Activated CD4-positive, alpha-beta T cell treated with anti-CD3 and anti-CD28 coated beads for 36 hours (primary cell): ENCODE measurements at places on chromosomes 4 and X. TPM values are rescaled to one million over a fixed set of nuclear protein-coding genes. Genes with fewer than 3 reads are reported as not detected.
A peak's percentile ranks its signal among the peaks of the same experiment; 100 is the strongest.

The CLDN34 gene
- not detected for total RNA-seq

The PSMD10 gene
- total RNA-seq: 54.5 TPM

The RASGEF1B gene
- 3.4 TPM for total RNA-seq

The BEND2 gene
- total RNA-seq: not detected

The CPE gene
- not detected for total RNA-seq

The GAGE12F gene
- total RNA-seq: not detected

The DMP1 gene
- total RNA-seq: not detected

GRCh38 chr4:25320773-25321172 is 8.2 kb downstream of the ZCCHC4 start:
- no peaks in the 10 kb centered on the region for H3K27me3 ChIP-seq
- H3K27ac ChIP-seq: peak overlapping the region; percentile 89
- peaks cover 34% of the 10 kb centered on the region for H3K36me3 ChIP-seq
- peaks cover 37% of the 10 kb centered on the region for H3K4me1 ChIP-seq
- DNase-seq: no peak

- no peak overlapping the region for H3K27ac ChIP-seq
- DNase-seq: peak; percentile 6
- peaks cover 2% of the 10 kb centered on the region for H3K36me3 ChIP-seq
- no peak overlapping the region for H3K4me3 ChIP-seq
These were observed 98.1 kb upstream of the MSX1 start for GRCh38 chr4:4761128-4761982.

DNA sequence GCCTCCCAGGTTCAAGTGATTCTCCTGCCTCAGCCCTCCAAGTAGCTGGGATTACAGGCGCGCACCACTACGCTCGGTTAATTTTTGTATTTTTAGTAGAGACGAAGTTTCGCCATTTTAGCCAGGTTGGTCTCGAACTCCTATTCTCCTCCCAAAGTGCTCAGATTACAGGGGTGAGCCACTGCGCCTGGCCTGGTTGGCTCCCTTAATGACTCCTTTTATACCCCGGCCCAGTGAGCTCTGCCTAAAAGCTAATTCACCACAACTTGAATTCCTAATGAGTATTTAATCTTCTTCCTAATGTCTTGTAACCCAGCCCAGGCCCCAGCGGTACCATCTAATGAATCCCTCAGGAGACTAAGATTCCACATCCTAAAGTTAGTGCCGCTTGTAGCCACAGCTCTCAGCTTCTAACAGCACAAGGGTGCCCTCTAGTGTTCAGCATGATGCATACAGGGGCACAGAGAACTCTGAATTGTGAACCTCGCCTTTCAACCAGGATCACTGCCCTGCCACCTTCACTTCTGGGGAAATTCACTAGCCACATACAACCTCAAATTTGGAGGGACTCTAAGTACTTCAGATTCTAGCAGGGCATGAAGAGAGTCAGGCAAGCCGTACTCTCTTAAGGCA is 89.5 kb downstream of the OR13H1 start:
- no peaks in the 10 kb centered on the region for H3K36me3 ChIP-seq
- H3K27ac ChIP-seq: no peak overlapping the region
- no peak overlapping the region for H3K4me3 ChIP-seq
- peak; percentile 58 for DNase-seq
- no peaks in the 10 kb centered on the region for H3K4me1 ChIP-seq

- H3K27ac ChIP-seq: peak overlapping the region; percentile 17
- peaks cover 13% of the 10 kb centered on the region for H3K36me3 ChIP-seq
- H3K4me3 ChIP-seq: no peak overlapping the region
- H3K27me3 ChIP-seq: no peaks in the 10 kb centered on the region
These were observed 29.0 kb downstream of the LRBA start for GRCh38 chr4:150986085-150986484.

DNA sequence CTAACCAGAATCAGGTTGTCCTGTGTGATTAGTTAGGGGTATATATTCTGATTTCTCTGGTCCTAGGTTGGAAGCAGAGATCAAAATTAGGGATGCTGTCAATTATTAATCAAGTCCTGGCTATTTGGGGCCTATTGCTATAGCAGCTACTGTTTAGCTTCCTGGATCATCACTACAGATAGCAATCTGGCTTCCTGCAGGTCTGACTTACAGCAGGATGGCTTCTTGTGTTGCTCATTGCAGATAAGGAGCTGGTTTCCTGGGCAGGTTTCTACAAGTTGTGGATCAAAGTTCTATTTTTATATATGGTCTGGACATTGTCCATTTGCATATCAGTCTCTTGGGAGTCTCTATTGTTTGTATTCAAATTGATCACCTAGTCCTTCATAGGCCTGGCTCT is 57.7 kb upstream of the C4orf54 start:
- no peak for DNase-seq
- peaks cover 16% of the 10 kb centered on the region for H3K27me3 ChIP-seq
- H3K4me1 ChIP-seq: peaks cover 13% of the 10 kb centered on the region
- no peak overlapping the region for H3K27ac ChIP-seq

GRCh38 chr4:144634978-144635747 is 10.8 kb upstream of the HHIP start:
- H3K36me3 ChIP-seq: no peaks in the 10 kb centered on the region
- DNase-seq: no peak
- no peak overlapping the region for H3K4me3 ChIP-seq
- no peak overlapping the region for H3K27ac ChIP-seq
- H3K27me3 ChIP-seq: peaks cover 10% of the 10 kb centered on the region
- H3K4me1 ChIP-seq: no peaks in the 10 kb centered on the region

GRCh38 chrX:97672608-97673007 is 788.9 kb downstream of the RPA4 start:
- no peak for DNase-seq
- no peaks in the 10 kb centered on the region for H3K27me3 ChIP-seq
- H3K4me1 ChIP-seq: no peaks in the 10 kb centered on the region
- no peak overlapping the region for H3K27ac ChIP-seq
- no peak overlapping the region for H3K4me3 ChIP-seq

- H3K36me3 ChIP-seq: peaks cover 4% of the 10 kb centered on the region
- H3K4me1 ChIP-seq: peaks cover 23% of the 10 kb centered on the region
- peak; percentile 81 for DNase-seq
- H3K4me3 ChIP-seq: no peak overlapping the region
- H3K27ac ChIP-seq: peak overlapping the region; percentile 60
- no peaks in the 10 kb centered on the region for H3K27me3 ChIP-seq
These were observed 152.7 kb downstream of the TEX11 start for GRCh38 chrX:70755850-70756249.

DNA sequence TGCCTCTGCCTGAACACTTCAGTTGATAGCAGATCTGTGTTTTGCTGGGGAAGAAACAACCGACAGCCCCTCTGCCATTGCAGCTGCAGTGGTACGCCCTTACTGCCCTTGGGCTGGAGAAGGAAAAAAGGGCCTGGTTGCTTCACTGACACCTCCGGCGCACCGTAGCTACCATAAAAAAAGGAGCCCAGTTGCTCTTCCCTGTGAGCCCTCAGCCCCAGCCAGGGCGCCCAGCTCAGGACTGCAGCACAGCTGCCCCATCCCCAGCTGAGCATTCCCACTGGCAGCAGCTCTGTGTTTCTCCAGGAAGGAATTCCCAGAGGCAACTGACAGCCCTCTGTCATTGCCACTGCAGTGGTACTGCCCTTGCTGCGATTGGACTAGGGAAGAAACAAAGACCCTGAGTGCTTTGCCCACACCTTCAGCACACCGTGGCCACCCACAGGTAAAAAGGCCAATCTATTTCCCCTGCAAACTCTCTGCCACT is 142.7 kb downstream of the DKK2 start:
- no peak overlapping the region for H3K27ac ChIP-seq
- no peaks in the 10 kb centered on the region for H3K36me3 ChIP-seq
- DNase-seq: no peak
- no peaks in the 10 kb centered on the region for H3K4me1 ChIP-seq
- H3K4me3 ChIP-seq: no peak overlapping the region
- no peaks in the 10 kb centered on the region for H3K27me3 ChIP-seq

- no peaks in the 10 kb centered on the region for H3K4me1 ChIP-seq
- no peak overlapping the region for H3K4me3 ChIP-seq
- H3K36me3 ChIP-seq: no peaks in the 10 kb centered on the region
These were observed 670.5 kb downstream of the GABRG1 start for GRCh38 chr4:45453258-45453853.

GRCh38 chrX:39206399-39207145 is 405.3 kb downstream of the MID1IP1 start:
- no peak for DNase-seq
- H3K4me1 ChIP-seq: peaks cover 41% of the 10 kb centered on the region
- no peaks in the 10 kb centered on the region for H3K27me3 ChIP-seq
- H3K27ac ChIP-seq: no peak overlapping the region
- H3K36me3 ChIP-seq: no peaks in the 10 kb centered on the region
- H3K4me3 ChIP-seq: no peak overlapping the region

GRCh38 chr4:11549525-11549924 is 120.8 kb upstream of the HS3ST1 start:
- DNase-seq: no peak
- H3K4me1 ChIP-seq: peaks cover 11% of the 10 kb centered on the region
- no peak overlapping the region for H3K27ac ChIP-seq
- no peak overlapping the region for H3K4me3 ChIP-seq
- H3K27me3 ChIP-seq: peaks cover 5% of the 10 kb centered on the region

GRCh38 chr4:138400543-138400942 is 158.4 kb upstream of the SLC7A11 start:
- H3K36me3 ChIP-seq: no peaks in the 10 kb centered on the region
- no peaks in the 10 kb centered on the region for H3K4me1 ChIP-seq
- DNase-seq: no peak
- no peak overlapping the region for H3K27ac ChIP-seq
- H3K4me3 ChIP-seq: no peak overlapping the region

DNA sequence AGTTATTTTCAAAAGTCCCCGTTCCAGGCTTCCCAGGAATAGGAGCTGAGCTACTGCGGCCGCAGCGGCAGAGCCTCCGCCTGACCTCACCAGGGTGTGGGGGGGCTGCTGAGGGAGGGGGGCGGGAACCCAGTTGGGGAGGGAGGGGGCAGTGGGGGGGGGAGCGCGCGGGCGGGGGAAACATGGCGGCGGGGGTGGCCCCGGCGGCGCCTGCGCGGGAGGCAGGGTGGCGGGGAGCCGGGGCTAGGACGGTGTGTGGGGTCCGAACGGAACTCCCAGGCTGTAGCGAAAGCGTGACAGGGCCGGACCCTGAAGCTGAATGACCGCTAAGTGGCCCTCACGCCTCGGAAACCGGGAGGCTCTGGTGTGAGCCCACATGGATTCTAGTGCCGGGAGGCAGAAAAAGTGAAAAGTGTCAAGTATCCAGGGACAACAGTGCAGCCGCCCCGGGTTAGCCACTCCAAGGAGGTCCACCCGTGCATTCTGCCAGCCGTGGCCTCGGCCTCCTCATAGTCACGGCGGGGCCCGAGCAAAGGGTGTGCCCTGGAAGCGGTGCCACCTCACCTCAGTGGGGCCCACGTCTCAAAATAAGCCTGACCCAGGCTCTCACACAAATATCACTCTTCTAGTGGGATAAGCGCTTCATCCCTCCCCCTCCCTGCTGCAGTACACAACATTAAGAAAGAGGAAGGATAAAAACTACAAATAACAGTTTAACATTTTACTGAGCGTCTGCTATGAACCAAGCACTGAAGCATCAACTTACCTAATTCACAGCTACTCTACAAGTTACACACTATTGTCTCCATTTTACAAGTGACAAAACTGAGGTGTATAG is at the start of gene KLHL13:
Gene KLHL13 (minus strand): TSS at position 98 of the 838 bp plus-strand sequence. CDS start 88,337 bp downstream, outside the sequence.
- peaks cover 8% of the 10 kb centered on the region for H3K4me1 ChIP-seq
- peak within 1 kb of the TSS; percentile 73 for H3K4me3 ChIP-seq
- peak; percentile 40 for DNase-seq
- H3K36me3 ChIP-seq: no peaks in the 10 kb centered on the region
- H3K27ac ChIP-seq: peak within 1 kb of the TSS; percentile 65

- H3K4me1 ChIP-seq: peaks cover 16% of the 10 kb centered on the region
- H3K4me3 ChIP-seq: no peak overlapping the region
- DNase-seq: no peak
- H3K27me3 ChIP-seq: no peaks in the 10 kb centered on the region
- H3K27ac ChIP-seq: no peak overlapping the region
These were observed 74.0 kb downstream of the FAM53A start for GRCh38 chr4:1609901-1610790.

GRCh38 chr4:183722731-183723560 is 63.9 kb downstream of the TRAPPC11 start:
- H3K27me3 ChIP-seq: no peaks in the 10 kb centered on the region
- H3K4me1 ChIP-seq: peaks cover 12% of the 10 kb centered on the region
- peak overlapping the region; percentile 10 for H3K27ac ChIP-seq
- H3K4me3 ChIP-seq: peak overlapping the region; percentile 56
- H3K36me3 ChIP-seq: no peaks in the 10 kb centered on the region

DNA sequence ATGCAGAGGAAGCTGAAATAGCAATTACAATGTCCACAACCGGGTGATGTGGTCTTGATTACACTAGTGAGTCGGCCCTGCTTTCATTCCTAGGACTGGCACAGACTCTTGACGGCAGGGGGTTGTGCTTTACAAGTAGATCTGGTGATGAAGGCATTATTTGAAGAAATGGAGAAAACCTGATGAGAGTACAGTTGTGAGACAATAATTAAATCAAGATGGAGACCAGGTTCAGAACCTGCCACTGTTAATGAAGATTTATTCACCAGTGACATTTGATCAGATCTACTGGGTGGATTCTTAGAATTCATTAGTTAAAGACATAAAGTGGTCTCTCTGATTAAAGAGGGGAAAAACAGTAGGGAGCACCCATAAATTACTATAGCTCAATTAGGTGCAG is 747.2 kb downstream of the STPG2 start:
- no peaks in the 10 kb centered on the region for H3K4me1 ChIP-seq
- no peaks in the 10 kb centered on the region for H3K36me3 ChIP-seq
- H3K27me3 ChIP-seq: no peaks in the 10 kb centered on the region
- no peak for DNase-seq
- no peak overlapping the region for H3K4me3 ChIP-seq
- no peak overlapping the region for H3K27ac ChIP-seq

- H3K36me3 ChIP-seq: peaks cover 2% of the 10 kb centered on the region
- peaks cover 26% of the 10 kb centered on the region for H3K27me3 ChIP-seq
- H3K4me1 ChIP-seq: peaks cover 8% of the 10 kb centered on the region
- no peak within 1 kb of the TSS for H3K27ac ChIP-seq
- H3K4me3 ChIP-seq: peak within 1 kb of the TSS; percentile 56
- DNase-seq: peak; percentile 40
These were observed at the start of gene ADRA2C for GRCh38 chr4:3766036-3766784. TSS of gene ADRA2C (plus strand) at chr4:3766385. CDS start at chr4:3766607, 222 bp downstream.

GRCh38 chrX:69153060-69153730 is 12.1 kb downstream of the PJA1 start:
- no peak overlapping the region for H3K27ac ChIP-seq
- no peak overlapping the region for H3K4me3 ChIP-seq
- no peak for DNase-seq
- H3K36me3 ChIP-seq: no peaks in the 10 kb centered on the region
- no peaks in the 10 kb centered on the region for H3K4me1 ChIP-seq

- peak; percentile 31 for DNase-seq
- H3K4me1 ChIP-seq: peaks cover 2% of the 10 kb centered on the region
- peak overlapping the region; percentile 51 for H3K4me3 ChIP-seq
- H3K27ac ChIP-seq: no peak overlapping the region
- H3K36me3 ChIP-seq: no peaks in the 10 kb centered on the region
These were observed 194.6 kb upstream of the FTHL17 start for GRCh38 chrX:31266203-31267076.

GRCh38 chr4:152927737-152928136 is 8.4 kb upstream of the FHDC1 start:
- H3K4me3 ChIP-seq: no peak overlapping the region
- no peaks in the 10 kb centered on the region for H3K4me1 ChIP-seq
- DNase-seq: no peak
- H3K36me3 ChIP-seq: no peaks in the 10 kb centered on the region
